ENCODE measurements at places on chromosomes 4 and X. TPM values are rescaled to one million over a fixed set of nuclear protein-coding genes. Genes with fewer than 3 reads are reported as not detected.
A peak's percentile ranks its signal among the peaks of the same experiment; 100 is the strongest.

VCX3A gene
- not detected for total RNA-seq

CPXCR1 gene
- not detected for total RNA-seq

NOP14 gene
- 22.5 TPM for total RNA-seq

CSAG1 gene
- total RNA-seq: not detected

SSX4 gene
- total RNA-seq: not detected

FOXR2 gene
- not detected for total RNA-seq

PABPC1L2A gene
- not detected for total RNA-seq

GPAT3 gene
- 6.0 TPM for total RNA-seq

DMRTC1B gene
- total RNA-seq: not detected

CXCL6 gene
- 2.1 TPM for total RNA-seq

MAMLD1 gene
- 2.7 TPM for total RNA-seq

DUX4 gene
- not detected for total RNA-seq

CTAG1A gene
- not detected for total RNA-seq

DCLK2 gene
- total RNA-seq: 2.3 TPM

CNGA1 gene
- 11.0 TPM for total RNA-seq

NUDT11 gene
- 2.4 TPM for total RNA-seq

CTAG2 gene
- not detected for total RNA-seq

VSIG4 gene
- 38.3 TPM for total RNA-seq

DNA sequence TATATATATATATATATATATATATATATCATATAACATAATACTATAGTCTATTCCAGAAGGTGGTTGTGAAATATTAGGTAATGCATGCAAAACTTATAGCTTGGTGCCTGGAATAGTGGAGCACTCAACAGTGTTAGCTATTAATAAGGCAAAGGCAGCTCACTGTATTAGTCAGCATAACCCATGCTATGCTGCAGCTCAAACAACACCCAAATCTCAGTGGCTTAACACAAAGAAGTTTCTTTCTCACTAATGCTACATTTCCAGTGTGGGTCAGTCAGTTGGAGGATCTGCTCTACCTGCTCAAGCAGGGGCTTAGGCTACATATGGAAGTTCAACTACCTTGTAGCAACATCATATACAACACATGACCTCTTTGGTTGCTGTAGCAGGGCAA is 5.2 kb upstream of the RPGR start:
- DNase-seq: no peak

- peak; percentile 20 for DNase-seq
Measured at GRCh38 chr4:89324671-89325070, 17.1 kb upstream of the GPRIN3 start.

DNA sequence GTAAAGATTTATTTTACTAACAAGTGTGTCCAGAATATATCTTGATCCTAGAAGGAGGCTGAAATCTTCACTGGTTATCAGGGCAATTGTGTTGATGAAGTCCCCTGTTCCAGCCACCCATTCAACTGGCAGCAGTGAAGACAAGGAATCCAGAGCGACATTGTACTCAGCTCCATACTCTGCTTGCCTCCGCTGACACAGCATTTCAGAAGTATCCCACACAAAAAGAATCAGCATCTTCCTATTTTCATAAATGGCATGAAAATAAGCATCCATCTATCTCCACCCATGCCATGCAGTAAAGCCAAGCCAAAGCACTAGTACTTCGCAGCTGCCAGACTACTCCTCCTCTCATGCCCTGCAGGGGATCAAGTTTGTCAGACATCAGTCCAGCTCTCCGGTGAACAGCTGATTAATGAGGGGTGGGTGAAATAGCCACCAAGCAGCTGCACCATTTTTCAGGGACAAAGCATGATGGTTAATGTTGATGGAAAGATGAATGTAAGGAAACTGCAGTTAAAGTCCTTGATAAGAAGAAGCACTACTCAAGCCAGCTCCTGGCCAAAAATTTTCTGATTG is 54.0 kb downstream of the COL25A1 start:
- DNase-seq: no peak

GRCh38 chr4:61501812-61502211 is 301.7 kb downstream of the ADGRL3 start:
- no peak for DNase-seq

- DNase-seq: no peak
Measured at GRCh38 chr4:1463088-1463926, 57.1 kb upstream of the NKX1-1 start.

- DNase-seq: no peak
Measured at GRCh38 chrX:22397566-22397965, 124.9 kb downstream of the CBLL2 start.

- no peak for DNase-seq
Measured at GRCh38 chrX:132612821-132613564, 124.2 kb upstream of the MBNL3 start.

GRCh38 chr4:27702730-27703431 is 842.2 kb downstream of the STIM2 start:
- no peak for DNase-seq

GRCh38 chrX:29315931-29316330 is 728.7 kb downstream of the IL1RAPL1 start:
- DNase-seq: no peak

DNA sequence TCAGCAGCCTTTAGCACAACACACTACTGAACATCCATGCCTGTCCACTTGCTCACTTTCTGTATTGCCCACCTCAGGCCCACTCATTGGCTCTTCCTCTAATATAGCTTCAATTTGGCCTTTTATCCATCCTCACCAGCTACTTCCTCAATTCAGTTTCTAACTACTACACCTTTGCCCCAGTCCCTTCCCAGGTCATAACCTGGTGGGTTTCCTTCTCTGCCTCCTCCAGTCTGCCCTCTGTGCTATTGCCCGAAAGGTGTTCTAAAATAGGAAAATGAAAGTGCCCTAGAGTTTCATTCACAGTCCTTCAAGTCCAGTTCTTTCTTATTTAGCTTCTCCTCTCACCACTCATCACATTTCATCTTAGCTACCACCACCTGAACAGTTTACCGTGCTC is 23.1 kb downstream of the MOSPD2 start:
- DNase-seq: no peak

DNA sequence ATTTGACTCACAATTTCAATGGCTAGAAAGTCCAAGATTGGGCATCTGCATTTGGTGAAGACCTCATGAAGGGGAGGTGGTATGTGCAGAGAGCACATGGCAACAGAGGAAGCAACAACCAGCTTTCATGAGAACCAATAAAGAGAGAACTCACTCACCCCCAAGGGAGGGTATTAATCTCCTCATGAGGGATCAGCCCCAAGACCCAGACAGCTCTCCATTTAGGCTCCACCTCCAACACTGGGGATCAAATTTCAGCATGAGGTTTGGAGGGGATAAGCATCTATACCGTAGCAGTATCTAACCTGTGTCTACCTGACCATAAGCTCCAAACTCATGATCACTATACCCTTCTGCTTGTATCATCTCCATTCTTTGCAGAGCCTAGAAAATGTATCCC is 9.3 kb upstream of the TBC1D19 start:
- no peak for DNase-seq

DNA sequence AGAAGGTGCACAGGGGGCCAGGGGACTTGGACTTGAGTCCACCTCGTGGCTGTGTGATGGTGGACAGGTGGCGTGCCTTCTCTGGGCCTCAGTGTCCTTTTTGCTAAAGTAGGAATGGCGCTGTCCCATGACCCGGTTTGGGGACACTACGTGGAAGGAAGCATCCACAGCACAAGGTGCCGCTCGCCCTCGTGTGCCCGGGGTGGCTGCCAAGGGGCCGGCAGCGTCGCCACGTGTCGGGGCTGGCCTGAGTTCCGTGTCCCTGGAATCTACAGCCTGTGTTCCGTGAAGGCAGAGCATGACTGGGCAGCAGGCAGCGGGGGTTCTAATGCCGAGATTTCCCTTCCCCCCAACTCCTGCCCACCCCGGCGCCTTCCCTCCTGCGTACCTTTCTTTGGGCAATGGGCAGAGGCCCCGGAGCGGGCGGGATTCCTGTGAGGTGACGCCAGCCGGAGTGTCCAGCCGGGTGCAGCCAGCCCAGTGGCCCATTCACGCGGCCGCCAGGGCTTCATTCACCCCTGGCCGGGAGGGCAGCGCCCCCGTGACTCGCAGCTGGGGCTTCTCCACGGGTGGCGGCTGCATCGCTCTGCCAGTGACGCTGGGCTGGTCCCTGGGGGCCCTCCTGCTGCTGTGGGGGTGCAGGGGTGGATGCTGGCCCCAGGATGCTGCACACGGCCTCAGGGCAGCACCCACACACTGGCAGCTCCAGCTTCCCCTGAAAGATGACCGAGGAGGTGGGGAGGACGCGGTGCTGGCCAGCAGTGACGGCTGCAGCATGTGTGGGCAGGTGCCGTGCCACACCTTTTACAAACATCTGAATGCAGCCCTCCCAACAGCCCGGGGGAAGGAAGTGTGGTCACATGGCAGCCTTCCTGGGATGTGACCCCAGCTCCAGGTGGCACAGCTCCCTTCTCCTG is 21.2 kb downstream of the DOK7 start:
- no peak for DNase-seq

DNA sequence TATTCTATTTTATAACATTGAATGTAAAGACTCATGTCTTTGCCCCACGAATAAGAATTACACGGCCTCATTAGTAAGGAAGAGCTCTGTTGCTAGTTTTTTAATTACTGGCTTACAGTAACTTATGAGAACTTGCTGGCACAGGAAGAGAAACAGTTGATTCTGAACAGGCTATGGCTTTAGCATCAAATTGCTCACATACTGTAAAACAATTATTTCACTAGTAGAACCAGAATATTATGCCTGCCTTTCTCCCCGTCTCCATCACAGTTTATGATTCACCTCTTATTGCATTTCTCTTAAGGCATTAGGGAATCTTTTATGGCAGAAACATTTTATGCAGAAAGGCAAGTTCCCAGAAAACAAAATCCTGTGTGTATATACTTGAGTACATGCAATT is 126.1 kb downstream of the SPRY1 start:
- DNase-seq: no peak

DNA sequence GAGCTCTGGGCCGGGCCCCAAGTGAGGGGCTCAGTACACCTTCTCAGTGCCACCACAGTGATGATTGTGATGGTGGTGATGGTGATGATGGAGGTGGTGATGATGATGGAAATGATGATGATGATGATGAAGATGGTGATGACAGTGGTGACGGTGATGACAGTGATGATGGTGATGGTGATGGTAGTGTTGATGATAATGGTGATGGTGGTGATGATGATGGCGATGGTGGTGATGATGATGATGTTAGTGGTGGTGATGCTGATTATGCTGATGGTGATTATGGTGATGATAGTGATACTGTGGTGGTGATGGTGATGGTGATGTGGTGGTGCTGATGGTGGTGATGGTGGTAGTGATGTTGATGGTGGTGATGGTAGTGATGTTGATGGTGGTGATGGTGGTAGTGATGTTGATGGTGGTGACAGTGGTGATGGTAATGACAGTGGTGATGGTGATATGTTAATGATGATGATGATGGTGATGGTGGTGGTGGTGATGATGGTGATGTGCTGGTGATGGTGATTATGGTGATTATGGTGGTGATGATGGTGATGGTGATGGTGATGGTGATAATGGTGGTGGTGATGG is 29.9 kb downstream of the HMX1 start:
- no peak for DNase-seq

GRCh38 chrX:150308532-150309157 is 54.5 kb upstream of the MAMLD1 start:
- DNase-seq: no peak

- no peak for DNase-seq
Measured at GRCh38 chr4:34158878-34159277, 2085.4 kb downstream of the ARAP2 start.

GRCh38 chr4:72449705-72450104 is 119.3 kb downstream of the ADAMTS3 start:
- no peak for DNase-seq

GRCh38 chrX:39950018-39950688 is 147.6 kb downstream of the BCOR start:
- DNase-seq: no peak

DNA sequence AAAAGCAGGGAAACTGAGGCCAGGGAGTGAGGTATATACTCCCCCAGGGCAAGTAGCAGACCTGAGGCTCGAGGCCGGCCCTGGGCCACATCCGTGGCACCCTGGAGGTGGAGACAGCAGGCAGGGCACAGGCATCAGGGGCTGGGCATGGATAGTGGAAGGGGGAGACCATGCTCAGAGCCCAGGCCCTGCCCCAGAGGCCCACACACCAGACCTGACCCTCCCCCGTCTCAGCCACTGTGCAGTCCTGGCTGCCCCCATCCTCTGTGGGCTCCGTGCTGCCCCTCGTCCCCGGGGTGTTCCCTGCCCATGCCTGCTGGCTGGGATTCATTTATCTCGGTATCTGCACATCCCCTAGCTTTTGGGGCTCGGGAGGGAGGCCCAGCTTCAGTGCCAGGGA is 103.1 kb upstream of the NKX1-1 start:
- no peak for DNase-seq

- DNase-seq: no peak
Measured at GRCh38 chrX:15930585-15930984, 76.0 kb upstream of the AP1S2 start.

- DNase-seq: no peak
Measured at GRCh38 chr4:87019898-87020297, 85.1 kb downstream of the AFF1 start.

- no peak for DNase-seq
Measured at GRCh38 chr4:106038012-106038411, 142.7 kb downstream of the NPNT start.

- DNase-seq: no peak
Measured at GRCh38 chrX:123085311-123085940, 98.7 kb upstream of the GRIA3 start.

GRCh38 chrX:50471390-50471789 is 765 bp upstream of the DGKK start:
- DNase-seq: no peak

DNA sequence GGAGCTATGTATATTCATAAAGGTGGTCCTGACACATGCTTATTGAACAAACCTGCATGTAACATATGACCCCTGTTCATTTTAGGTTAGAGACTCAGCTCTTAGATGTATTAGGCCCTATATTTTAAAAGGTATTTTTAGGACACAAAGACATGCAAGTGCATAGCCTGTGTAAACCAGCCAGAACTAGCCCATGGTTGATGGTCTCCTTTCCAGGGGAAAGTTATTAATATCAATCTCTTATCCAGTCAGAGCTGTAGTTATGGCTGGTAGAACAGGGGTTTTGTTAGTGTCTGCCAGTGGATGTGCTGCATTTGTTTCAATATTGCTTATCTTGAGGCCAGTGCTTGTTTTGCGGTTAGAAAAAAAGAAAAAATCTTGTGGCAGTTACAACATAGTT is 488.6 kb downstream of the KCTD8 start:
- no peak for DNase-seq

DNA sequence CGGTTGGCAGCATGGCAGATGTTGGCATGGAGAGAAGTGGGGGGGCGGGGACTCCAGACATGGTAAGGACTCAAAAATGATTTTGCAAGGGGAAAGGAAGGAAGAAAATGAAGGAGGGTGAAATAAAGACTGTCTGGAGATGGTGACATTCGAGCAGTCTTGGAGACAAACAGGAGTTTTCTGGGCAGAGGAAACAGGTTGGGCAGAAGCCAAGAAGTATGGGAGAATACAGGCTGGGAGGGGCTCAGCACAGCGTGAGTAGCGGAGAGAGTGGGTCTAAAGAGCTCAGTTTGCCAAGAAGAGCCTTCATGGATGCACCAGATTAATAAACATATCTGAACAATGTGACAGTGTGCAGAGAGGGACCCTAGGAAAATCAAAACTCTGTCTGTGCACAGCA is 13.3 kb upstream of the CRMP1 start:
- DNase-seq: no peak
